ENCODE measurements at places on chromosomes 11 and 22.

DNA sequence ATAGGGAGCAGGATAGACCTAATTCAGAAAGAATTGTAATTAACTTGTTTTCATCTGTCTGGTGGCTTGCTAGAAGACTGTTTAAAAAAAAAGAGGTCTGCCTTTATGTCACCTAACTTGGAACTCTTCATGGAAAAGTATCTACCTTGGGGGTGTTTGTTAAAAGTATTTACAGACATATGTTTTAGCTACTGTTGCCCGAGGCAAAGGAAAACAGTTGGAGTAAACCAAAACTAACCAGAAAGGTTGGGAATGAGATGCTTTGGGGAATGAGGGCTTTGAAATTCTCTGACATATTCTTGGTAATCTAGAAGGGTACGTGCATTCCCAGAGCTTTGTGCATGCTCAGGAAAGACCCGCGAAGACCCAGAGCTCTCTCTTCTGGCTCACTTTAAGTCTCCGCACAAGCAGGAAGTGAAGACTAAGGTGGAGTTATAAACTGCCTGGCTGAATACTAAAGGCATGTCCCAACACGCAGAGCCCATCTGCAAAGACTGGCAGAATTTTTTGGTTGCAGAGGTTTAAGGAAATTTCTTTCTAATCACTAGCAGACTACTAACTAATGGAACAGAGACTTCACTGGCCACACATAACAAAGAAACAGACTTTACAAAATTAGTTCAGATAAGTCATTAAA, 33.2 kb downstream of the HIKESHI start:
- no peak for DNase-seq

- DNase-seq = no peak
These were observed 11.9 kb downstream of the OTOG start for GRCh38 chr11:17558916-17559315.

GRCh38 chr22:44667829-44668189, 34.2 kb upstream of the PRR5 start:
- no peak for DNase-seq

- DNase-seq = peak; percentile 88
These were observed 522.3 kb upstream of the LUZP2 start for GRCh38 chr11:23974601-23975000.
